ENCODE measurements at places on chromosomes 6 and 20.

- no peak for DNase-seq
These were observed 72.4 kb downstream of the GPX5 start for GRCh38 chr6:28597924-28598722.

GRCh38 chr6:153368131-153368530 is 237.0 kb upstream of the RGS17 start:
- DNase-seq: no peak

DNA sequence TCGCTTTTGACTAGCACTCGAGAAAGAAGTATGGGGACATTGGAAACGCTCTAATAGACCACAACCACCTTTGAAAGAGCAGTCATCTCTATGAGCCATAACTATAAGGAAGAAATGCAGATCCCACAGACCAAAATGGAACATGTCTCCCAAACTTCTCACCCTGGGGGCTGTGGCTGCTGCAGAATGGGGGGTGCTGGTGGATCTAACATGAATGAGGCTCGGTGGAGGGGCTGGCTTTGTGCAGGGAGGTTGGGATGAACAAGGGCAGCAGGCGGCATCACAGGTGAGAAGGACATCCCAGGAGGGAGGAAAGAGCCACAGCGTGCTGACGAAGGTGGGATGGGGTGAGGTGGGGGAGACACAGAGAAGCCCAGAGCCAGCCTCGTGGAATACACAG is 10.5 kb upstream of the CCR6 start:
- no peak for DNase-seq

GRCh38 chr6:55827818-55828522 is 47.4 kb downstream of the BMP5 start:
- no peak for DNase-seq

- DNase-seq: no peak
These were observed 314.8 kb downstream of the QKI start for GRCh38 chr6:163729127-163729872.

GRCh38 chr6:25457516-25457915 is 178.3 kb downstream of the CARMIL1 start:
- DNase-seq: no peak

GRCh38 chr6:137958811-137959565 is 91.9 kb downstream of the TNFAIP3 start:
- no peak for DNase-seq

GRCh38 chr20:25643716-25644115 is 19.9 kb upstream of the NANP start:
- DNase-seq: no peak

- no peak for DNase-seq
These were observed 646 bp downstream of the HEY2 start for GRCh38 chr6:125749865-125750691.

DNA sequence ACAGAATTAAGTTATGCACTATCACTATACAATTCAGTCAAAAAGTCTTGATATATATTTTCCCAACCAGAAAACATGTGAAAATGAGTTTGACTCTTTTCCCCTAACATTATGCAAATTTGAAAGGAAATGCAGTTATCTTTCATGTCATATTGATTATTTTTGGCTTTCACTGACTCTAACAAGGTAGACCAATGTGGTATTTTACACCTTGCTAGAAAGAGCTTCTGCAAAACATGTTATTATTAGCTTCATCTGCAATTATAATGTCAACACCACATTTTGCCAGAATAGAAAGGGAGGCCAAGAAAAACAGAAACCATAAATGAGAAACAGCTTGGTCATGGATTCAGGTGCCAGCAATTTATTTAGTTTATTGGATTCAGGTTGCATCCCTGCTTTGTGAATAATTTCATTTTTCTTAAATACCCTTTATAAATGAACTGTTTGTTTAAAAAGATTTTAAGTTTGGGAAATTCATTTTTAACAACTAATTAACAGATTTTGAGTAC is 226.1 kb upstream of the GJE1 start:
- DNase-seq: no peak

- DNase-seq: no peak
These were observed 122.9 kb upstream of the SLC22A23 start for GRCh38 chr6:3579652-3580175.

GRCh38 chr20:49501917-49502316 is 19.4 kb upstream of the KCNB1 start:
- DNase-seq: no peak

GRCh38 chr6:15922510-15923250 is 206.2 kb upstream of the MYLIP start:
- DNase-seq: no peak

GRCh38 chr20:62527781-62528180 is 52.0 kb upstream of the GATA5 start:
- no peak for DNase-seq

DNA sequence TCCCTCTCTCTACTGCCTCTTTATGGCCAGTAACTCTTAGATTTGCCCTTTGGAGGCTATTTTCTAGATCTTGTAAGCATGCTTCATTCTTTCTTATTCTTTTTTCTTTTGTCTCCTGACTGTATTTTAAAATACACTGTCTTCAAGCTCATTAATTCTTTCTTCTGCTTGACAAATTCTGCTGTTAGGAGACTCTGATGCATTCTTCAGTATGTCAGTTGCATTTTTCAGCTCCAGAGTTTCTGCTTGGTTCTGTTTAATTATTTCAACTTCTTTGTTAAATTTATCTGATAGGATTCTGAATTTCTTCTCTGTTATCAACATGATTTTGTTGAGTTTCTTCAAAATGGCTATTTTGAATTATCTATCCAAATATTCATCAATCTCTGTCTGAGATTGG is 25.0 kb upstream of the SDCBP2 start:
- DNase-seq: no peak
